ENCODE measurements at places on chromosomes 7 and 10. TPM values are rescaled to one million over a fixed set of nuclear protein-coding genes. Genes with fewer than 3 reads are reported as not detected.

CALHM2 gene
- 16.0 TPM for polyA plus RNA-seq

ACTL6B gene
- polyA plus RNA-seq = not detected

COL13A1 gene
- polyA plus RNA-seq = 32.0 TPM

PNLIPRP1 gene
- polyA plus RNA-seq = 0.27 TPM

WDR86 gene
- polyA plus RNA-seq = 57.5 TPM

DNA sequence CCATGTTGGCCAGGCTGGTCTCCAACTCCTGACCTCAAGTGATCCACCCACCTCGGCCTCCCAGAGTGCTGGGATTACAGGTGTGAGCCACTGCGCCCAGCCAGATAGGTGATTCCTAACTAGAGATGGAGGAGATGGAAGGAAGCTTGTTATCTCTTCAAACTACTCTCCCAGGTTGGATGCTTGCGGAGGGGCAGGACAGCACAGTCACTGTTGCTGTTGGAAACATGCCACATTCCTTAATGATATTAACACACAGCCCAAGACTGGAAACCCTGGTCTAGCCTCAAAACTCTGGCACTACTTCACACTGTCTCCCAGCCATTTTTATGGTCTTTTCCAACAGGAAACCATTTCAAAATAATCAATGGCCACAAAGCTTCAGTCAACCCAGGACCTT, 468.8 kb upstream of the NRP1 start:
- no peak for DNase-seq

DNA sequence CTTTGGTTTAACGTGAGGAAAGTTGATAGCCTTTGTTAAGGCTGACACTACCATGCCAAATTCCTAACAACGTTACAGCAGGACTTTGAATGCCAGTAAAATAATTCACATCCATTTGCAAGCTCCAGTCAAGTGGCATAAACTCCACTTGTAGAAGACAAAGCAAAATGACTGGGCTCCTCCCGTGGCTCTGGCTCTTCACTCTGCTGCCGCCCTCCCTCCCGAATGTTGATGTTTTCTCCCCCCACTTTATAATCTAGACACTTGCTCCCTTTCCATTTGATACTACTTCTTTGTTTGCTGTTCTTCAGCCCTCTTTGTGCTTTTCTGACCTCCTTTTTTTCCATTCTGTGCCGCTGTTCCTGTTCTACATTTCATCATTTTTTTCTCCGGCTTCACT, 22.8 kb upstream of the ITGB8 start:
- no peak for DNase-seq

DNA sequence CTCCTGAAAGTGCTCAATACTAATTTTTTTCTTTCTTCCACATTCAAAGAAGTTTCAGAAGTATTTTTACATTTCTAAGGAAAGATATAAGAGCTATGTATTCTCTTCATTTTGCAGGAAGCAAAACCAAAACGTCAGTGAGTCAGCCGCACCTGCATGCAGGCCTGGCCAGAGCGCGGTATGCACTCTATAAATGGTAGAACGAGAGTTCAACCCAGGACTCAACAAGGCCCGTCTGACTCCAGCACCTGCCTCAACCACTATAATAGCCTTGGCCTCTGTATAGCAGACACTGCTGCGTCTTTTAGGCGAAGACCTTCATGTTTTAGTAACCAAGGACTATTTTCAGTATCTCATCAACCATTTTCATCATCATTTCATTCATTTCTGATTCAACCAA, 113.2 kb downstream of the KMT2E start:
- no peak for DNase-seq

- no peak for DNase-seq
Measured at GRCh38 chr7:55152516-55152915, 133.7 kb downstream of the EGFR start.

DNA sequence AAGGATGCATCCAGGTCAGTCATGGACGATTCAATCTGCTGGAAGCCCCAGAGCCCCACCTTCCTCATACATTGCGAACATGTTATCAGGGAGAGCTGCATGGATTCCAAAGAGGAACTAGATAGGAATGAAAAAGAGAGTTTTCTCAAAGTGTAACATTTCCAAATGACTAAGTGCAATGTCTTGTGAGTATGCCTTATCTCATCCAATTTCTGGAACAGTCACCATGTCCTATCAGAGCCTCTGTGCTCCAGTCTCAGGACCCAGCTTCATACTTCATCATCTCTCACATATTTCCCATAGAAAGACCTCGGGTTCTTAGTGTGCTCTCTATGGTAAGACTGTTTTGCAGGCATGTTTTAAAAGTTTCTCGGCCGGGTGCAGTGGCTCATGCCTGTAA, 26.8 kb downstream of the ZC3HC1 start:
- no peak for DNase-seq

DNA sequence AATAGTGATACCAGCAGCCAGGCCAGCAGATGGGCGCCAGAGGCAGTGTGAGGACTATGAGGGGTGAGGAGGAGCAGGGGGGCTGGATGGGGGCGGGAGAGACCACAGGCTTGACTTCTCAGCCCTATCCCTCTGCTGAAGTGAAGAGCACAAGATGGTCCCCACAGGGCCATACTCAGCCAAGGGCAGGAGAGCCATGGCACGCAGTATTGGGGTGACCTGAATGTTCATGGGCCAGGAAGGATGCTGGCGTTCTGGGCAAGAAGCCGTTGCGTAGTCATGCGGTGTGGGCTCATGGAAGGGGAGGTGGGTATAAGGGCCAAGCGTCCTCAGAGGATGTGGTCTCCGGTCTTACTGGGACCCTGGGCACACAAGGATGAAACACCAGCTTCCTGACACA, 146.3 kb downstream of the PRKAG2 start:
- no peak for DNase-seq

DNA sequence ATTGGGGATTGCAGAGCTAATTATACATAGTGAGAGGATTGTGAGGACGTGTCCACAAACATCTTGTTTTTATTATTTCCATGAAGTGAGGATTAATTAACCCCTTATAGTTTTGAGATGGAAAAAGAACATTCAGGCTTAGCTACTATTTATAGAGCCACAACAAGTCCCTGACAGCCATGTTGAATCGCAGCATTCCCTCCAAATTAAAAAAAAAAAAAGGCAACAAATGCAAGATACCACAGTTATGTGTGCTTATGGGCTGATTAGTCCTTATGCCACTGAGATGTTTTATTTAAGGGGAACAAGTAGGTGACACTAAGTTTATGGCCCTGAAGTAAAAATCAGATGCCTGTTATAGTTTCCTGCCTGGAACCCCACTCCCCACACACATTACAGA, 350.3 kb downstream of the GPAM start:
- DNase-seq = no peak

DNA sequence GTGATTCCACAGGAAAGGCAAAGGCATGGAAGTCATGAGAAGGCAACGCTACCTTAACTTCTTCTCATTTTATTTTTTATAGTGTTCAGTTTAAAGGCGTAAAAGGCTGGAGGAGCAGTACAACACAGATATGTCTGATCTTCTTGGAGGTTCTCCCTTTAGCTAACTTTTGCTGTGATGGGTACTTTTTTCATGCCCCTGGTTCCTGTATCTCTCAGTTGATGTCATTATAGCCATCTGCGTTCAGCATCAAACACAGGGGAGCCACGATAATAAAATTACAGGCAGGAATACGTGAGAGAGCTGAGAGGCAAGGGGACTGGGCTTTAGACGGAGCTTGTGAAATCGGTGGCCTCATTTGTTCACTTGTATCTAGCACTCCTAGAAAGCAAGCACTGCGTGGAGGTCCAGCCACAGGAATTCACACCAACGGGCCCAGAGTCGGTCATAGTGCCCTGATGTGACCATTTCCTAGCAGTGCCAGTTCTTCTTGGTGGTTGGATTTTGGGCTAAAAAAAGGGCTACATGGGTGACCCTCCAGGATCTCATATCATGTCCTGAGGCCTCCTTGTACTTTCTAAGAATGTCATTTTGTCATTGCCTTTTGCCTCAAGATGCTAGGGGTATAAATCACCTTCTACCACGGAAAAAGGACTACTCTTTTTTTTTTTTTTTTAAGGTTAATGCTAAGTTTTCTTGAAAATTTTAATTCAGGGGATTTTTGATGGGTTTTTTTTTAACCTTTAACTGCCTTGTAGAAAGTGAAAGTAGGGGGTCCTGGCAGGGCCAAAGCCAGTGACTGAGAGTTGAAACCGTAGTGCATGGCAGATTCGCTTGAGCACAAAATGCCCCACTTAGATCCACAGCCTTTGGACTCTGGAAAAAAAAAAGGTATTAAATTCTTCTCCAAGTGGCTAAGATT, 191.5 kb downstream of the CELF2 start:
- no peak for DNase-seq

- DNase-seq = no peak
Measured at GRCh38 chr7:136869991-136870865, 1.8 kb downstream of the CHRM2 start.
